RWPE1 (cell line): ENCODE measurements at places on chromosomes 4 and X.

DNA sequence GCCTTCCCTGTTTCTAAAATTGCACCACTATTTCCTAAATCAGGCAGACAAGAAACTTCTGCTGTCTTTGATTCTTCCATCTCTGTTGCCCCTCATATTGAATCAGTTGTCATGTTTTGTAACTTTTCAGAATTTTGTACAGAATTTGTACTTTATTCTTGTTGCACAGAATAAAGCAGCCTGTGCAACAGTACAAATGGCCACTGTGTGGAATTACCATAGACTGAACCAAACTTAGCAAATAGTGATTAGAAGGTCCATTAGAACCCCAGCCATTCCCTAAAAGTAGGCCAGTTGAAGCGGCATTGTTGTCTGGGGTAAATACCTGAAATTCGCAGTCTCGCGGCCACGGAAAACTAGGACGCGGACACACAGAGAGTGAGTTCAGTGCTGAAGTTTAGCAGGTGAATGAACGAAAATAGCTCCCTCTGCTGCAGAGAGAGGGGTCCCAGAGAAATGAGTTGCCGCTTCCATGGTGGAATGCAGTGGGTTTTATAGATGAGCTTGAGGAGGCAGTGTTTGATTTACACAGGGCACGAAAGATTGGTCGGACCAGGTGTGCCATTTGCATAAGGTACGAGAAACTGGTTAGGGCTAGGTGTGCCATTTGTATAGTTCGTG, 71.8 kb downstream of the C4orf33 start:
- DNase-seq = no peak

GRCh38 chrX:12771445-12772069, 19.7 kb upstream of the PRPS2 start:
- no peak for DNase-seq

GRCh38 chr4:75412746-75413145, 101.5 kb downstream of the RCHY1 start:
- DNase-seq = no peak

DNA sequence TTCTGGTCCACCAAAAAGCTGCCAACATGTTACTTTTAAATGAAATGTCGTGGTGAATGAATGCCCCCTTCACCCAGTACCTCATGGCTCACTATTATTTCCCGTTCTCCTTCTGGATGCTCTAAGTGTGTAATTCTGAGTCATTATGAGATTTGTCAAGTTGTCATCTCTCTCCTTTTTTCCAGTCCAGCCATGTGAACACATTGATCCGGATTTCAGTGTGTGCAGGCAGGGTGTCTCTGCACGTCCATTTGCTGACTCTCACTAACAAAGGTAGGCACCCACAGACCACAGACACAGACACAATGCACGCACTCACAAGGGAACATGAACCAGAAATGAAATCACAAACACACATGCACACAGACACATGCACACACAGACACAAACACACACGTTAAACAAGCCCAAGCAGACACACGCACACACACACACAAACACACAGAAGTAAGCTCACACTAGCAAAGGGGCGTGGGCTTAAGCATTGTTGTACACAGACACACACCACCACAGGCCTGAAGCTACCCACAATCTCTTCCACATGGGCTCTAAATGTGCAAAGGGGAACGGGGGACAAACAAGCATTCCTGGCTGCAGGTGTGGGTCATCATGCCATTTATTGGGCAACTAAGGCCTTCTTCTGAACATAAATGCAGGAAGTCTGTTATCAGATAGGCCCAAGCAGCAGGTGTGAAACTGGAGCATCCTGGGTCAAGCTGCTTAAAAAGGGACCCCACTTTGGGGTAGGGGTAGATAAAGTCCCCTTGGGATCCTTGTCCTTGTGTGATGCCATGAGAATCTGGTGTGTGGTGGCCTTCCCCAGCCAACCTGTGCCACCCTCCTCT, 58.1 kb downstream of the NBDY start:
- no peak for DNase-seq

- DNase-seq = no peak
Measured at GRCh38 chr4:104942990-104943743, 203.5 kb upstream of the TET2 start.

DNA sequence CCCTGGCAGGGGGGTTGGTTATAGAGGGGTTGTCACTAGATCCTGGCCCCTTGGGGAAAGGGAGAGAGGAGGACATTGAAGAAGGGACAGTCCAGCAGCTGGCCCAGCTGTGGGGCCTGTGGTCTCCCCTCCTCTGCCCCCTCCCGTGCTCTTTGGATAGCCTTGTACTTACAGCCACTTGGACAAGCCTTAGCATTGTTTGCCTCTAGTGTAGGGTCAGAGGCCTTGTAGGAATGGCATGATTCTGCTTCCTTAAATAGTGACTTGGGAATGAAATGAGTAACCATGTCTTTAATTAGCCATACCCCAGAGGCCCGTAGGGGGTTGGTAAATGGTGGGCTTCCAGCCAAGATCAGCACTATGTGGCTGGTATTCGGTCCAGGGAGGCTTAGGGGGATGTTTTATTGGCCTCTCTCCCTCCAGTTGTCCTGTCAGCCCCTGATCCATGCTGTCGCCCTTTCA, 230.6 kb downstream of the PTTG2 start:
- peak; percentile 10 for DNase-seq

GRCh38 chr4:1004557-1005485, 6.6 kb upstream of the FGFRL1 start:
- DNase-seq = no peak

- no peak for DNase-seq
Measured at GRCh38 chrX:32451954-32452695, 759.2 kb downstream of the DMD start.

GRCh38 chr4:164821711-164822110, 55.3 kb upstream of the APELA start:
- DNase-seq = no peak

- no peak for DNase-seq
Measured at GRCh38 chrX:40514376-40514775, 66.4 kb upstream of the ATP6AP2 start.
